ENCODE measurements at places on chromosomes 2 and 18. TPM values are rescaled to one million over a fixed set of nuclear protein-coding genes. Genes with fewer than 3 reads are reported as not detected.

The VWC2L gene
- not detected for total RNA-seq

The DRC1 gene
- not detected for total RNA-seq

The CCDC74A gene
- total RNA-seq: 10.9 TPM

The PAIP2B gene
- total RNA-seq: 1.2 TPM

The PTPN4 gene
- total RNA-seq: 19.8 TPM

The ZNF514 gene
- 8.6 TPM for total RNA-seq

The RFTN2 gene
- 1.7 TPM for total RNA-seq
